ENCODE measurements at places on chromosomes 4 and X.

DNA sequence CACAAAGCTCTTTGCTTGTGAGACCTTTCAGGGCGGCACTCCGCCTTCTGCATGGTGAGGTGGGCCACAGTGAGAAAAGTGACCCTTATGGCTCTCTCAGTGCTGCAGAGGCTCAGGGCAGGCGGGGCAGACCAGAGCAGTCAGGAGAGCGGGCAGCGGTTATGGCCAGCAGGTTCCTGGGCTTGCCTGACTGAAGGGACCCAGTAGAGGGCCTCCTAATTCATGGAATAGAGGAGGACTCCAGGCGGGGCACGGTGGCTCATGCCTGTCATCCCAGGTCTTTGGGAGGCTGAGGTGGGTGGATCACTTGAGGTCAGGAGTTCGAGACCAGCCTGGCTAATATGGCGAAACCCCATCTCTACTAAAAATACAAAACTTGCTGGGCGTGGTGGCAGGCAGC, 91.4 kb downstream of the CLNK start:
- no peak for DNase-seq

- DNase-seq: no peak
Observed at GRCh38 chr4:120056246-120056645, 10.4 kb downstream of the MAD2L1 start.

DNA sequence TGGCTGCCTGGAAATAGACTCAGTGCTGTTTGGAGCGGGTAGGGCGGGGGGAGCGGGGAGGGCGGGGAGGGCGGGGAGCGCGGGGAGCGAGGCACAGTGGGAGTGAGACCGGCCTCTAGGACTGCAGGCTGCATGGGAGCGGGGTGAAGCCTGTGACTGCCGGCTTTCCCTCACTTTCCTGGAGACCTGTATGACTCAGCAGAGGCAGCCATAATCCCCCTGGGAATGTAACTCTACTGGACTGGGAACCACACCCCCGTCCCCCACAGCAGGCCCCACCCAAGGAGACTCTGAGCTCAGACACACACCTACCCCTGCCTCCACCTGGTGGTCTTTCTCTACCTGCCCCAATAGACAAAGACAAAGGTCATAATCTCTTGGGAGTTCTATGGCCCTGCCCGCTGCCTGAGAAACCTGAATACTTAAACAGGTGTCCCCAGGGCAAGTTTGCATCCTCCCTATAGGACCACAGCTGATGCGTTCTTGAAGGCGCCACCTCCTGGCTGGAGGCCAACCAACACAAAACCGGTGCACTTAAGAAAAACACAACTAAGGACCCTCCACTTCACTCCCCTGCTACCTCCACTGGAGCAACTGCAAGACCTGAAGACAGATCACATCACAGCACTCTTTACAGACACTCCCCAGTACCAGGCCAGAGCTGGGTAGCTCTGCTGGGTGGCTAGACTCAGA, 18.0 kb downstream of the HDAC8 start:
- DNase-seq: peak; percentile 1

GRCh38 chrX:17689971-17690409, 47.3 kb upstream of the SCML1 start:
- peak; percentile 59 for DNase-seq

DNA sequence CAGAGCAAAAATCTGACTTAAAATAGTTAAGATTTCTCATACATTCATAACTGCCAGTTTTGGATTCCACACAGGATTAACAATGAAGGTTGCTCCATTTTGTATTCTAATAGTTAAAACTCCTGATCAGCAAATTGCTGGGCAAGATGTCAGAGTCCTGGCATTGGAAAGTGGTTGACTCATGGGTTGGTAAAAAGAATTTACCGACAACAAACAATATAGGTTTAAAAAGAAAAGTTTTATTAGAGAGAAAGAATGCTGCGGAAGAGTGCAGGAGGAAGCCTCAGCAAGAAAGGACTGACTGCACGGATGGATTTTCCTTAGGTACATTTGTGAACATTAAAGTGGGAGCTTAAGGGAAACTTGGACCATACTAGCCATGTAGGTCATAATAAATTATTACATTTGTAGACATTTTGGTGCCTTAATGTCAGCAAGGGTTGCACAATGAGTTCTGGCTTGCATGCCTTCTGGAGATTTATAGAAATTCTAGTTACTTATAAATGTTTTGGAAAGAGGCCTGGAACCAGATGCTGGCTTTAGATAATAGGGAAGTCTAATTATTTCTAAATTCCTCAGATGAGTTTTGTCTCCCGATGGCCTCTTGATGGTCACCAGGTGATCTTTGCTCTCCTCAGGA, 25.4 kb upstream of the IL2 start:
- DNase-seq: no peak

- no peak for DNase-seq
Observed at GRCh38 chr4:153535772-153536513, 69.8 kb downstream of the TMEM131L start.

- no peak for DNase-seq
Observed at GRCh38 chrX:109684136-109684535, 48.9 kb downstream of the ACSL4 start.

- DNase-seq: no peak
Observed at GRCh38 chr4:22435652-22436051, 80.2 kb downstream of the ADGRA3 start.

- no peak for DNase-seq
Observed at GRCh38 chr4:182492423-182492822, 249.2 kb downstream of the TENM3 start.

DNA sequence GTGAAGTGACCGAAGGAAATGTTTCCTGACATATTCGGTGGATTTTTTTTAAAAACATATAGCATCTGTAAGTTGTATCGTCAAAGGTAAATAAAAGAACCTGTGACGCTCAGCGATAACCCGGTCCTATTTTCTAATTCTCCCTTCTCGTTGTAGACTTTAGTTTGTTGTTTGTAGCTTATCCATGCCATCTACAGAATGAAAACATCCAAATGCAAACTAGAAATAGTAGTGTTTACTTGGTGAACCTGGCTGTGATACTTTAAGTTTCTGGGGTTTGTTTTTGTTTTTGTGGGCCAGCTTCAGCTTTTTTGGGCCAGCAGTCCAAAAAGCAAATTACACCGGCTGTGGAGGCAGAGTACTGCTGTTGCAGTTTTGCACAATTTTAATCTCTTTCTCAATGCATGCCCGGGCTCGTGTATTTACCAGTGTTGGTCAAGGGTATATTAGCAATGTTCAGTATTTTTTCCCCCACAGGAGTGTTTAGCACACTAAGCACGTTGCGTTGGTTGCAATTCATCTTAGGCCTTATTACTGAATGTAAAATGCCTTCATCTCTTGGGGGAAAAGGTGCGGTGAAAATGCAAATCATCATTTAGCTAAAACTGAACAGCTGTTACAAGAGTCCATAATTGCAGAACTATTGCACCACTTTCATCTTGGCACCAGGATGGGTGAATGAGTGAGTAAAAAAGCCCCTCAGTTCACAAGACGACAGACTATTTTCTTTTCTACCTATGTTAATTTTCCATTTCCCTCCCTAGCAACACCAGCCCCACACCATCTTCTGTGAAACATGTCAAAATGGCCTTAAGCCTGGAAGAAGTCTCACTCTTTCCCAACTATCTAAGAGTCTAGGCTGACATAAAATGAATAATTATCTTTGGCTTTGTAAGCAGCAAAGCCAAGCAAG, 1.7 kb upstream of the CNOT6L start:
- no peak for DNase-seq

GRCh38 chr4:8356856-8357255, 83.7 kb downstream of the ACOX3 start:
- no peak for DNase-seq

DNA sequence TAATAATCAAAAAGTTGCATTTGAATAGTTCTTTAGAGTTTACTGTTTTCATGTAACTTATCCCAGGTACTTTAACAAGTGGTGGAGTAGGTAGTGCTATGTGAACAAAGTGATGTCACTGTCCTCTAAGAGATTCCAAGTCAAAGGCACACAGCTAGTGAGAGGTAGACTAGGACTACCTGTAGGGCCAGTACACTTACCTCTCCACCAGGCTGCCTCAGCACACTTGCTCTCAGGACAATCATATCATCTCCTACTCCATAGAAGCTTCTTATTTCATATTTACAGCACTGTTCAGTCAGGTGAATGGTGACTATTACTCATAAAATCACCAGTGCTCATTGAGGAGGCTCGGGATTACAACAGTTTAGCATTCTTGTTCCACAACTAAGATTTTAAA, 173.0 kb upstream of the EMCN start:
- no peak for DNase-seq

GRCh38 chr4:108619372-108620100, 840 bp upstream of the RPL34 start:
- DNase-seq: no peak

DNA sequence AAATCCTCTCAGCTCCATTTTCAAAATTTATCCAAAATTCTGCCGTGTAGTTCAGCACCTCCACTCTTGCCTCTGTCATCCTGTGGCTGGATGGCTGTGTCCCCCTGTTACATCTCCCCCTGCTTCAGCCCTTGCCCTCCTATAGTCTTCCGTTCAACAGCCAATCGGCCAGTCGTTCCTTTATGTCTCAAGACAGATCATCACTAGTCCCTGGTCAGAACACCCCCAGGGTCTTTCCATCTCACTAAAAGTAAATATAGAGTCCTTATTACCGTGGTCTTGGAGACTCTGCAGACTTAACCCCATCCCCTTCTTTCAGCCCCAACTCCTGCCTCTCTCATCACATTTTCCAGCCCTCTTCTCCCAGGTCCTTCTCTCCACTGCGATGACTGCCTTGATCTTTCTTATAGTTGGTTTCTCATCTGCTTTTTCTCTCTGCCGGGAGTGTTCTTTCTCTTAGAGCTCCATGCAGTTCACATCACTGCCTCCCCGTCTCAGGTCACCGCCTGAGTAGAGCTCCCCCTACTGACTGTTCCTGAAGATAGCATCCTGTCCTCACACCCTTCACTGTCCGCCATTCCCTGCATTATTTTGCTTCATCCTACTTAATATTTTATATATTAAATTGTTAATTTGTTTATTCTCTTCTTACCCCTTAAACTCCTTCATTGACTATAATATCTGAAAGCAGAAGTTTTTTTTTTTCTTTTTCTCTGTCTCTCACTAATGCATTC, 736.9 kb upstream of the MAGEB2 start:
- DNase-seq: peak; percentile 23

DNA sequence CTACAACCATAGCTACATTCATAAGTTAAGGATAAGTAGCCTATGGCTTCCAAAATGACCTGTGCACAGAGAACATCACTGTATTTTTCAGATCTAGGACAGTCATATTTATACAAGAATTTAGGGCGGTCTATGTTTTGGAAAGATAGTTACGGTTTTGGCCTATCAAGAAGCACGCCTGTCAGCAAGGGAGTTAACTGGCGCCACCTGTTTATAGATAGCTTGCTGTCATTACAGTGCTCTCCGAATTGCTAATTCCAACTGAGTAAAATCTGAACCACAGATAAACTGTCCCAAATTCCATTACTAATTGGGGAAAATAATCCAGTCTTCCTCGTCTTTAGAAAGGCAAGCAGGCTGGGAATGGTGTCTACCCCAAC, 646 bp downstream of the ABCB7 start:
- DNase-seq: no peak

- DNase-seq: no peak
Observed at GRCh38 chrX:132461886-132462285, 27.0 kb downstream of the MBNL3 start.

GRCh38 chr4:78560296-78560963, 8.9 kb downstream of the ANXA3 start:
- no peak for DNase-seq

GRCh38 chr4:80393246-80393969, 57.9 kb downstream of the CFAP299 start:
- DNase-seq: no peak

GRCh38 chr4:39614487-39615162, 24.0 kb downstream of the SMIM14 start:
- no peak for DNase-seq

DNA sequence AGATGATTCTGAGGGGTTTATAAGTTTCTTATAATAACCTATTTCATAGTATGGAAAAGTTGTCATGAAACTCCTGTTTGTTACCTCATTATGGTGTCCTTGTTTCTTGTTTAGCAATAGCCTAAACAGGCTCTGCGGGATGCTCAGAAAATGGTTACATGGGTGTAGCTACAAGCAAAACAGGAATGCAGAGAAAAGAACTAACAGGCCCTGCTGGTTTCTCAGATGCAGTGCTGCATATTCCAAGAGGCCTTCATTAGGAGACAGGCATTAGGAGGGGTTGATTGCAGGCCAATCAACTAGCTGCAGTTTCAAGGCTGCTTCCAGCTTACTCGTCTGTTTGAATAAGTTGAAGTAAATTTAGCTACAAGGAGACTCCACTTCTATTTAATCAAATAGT, 37.6 kb upstream of the HPGD start:
- DNase-seq: no peak

DNA sequence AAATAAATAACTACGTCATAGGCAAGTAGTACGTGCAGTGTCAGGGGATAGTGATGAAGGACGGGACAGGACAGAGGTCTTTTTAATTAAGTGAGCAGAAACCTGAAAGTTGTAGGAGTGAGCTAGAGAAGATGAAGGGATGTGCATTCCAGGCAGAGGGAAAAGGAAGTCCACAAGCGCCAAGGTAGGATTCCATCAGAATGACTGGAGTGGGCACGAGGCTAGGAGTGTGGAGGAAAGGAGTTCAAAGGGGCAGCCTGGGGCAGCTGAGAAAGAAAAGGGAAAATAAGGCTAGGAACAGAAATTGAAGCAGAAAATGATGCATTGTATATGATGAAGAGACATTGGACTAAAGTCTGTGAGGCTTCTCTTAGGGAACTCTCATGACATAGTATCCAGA, 192.2 kb upstream of the TLL1 start:
- DNase-seq: no peak

- DNase-seq: no peak
Observed at GRCh38 chrX:109863811-109864210, 130.8 kb upstream of the ACSL4 start.

- no peak for DNase-seq
Observed at GRCh38 chrX:151676196-151676595, 19.1 kb upstream of the PRRG3 start.

GRCh38 chrX:39729981-39730661, 367.6 kb downstream of the BCOR start:
- DNase-seq: peak; percentile 48

- DNase-seq: no peak
Observed at GRCh38 chrX:115912372-115912897, 258.1 kb upstream of the AGTR2 start.

DNA sequence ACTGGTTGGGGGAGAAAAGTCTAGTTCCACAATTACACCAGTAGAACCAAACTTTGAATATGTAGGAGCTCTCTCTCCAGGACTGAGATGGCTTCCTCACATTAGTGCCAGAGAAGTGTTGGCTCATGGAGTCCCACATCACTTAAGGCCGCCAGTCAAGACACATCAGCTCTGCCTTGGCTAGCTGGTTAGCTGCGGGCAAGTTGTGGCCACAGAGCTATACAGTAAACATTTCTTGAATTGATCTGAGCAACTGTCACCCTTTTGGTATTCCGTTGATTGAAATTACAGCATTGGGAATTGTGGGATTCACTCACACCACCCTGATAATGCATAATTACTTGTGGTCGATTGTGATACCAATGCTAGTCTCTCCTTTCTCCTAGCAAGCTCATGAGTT, 76.2 kb downstream of the LNX1 start:
- DNase-seq: no peak

GRCh38 chr4:121597346-121597934, 99.3 kb downstream of the ANXA5 start:
- DNase-seq: no peak

GRCh38 chrX:53312946-53313727, 31.8 kb upstream of the IQSEC2 start:
- DNase-seq: peak; percentile 67

GRCh38 chr4:140689623-140690022, 66.6 kb downstream of the TBC1D9 start:
- no peak for DNase-seq

Data from neural crest cell (in vitro differentiated cells).